ENCODE measurements at places on chromosomes 7 and 10.

DNA sequence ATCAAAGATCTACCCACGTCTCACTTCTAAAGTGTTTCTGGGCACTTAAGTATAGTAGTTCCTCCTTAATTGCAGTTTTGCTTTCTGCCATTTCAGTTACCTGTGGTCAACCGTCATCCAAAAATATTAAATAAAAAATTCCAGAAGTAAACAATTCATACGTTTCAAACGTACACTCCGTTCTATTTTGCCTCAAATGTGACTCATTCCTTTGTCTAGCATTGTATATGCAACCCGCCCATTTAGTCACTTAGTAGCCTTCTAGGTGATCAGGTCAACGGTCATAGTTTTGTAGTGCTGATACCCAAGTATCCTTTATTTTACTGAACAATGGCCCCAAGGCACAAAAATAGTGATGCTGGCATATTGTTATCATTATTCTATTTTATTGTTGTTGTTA, 33.8 kb downstream of the HGF start:
- no peak for DNase-seq

DNA sequence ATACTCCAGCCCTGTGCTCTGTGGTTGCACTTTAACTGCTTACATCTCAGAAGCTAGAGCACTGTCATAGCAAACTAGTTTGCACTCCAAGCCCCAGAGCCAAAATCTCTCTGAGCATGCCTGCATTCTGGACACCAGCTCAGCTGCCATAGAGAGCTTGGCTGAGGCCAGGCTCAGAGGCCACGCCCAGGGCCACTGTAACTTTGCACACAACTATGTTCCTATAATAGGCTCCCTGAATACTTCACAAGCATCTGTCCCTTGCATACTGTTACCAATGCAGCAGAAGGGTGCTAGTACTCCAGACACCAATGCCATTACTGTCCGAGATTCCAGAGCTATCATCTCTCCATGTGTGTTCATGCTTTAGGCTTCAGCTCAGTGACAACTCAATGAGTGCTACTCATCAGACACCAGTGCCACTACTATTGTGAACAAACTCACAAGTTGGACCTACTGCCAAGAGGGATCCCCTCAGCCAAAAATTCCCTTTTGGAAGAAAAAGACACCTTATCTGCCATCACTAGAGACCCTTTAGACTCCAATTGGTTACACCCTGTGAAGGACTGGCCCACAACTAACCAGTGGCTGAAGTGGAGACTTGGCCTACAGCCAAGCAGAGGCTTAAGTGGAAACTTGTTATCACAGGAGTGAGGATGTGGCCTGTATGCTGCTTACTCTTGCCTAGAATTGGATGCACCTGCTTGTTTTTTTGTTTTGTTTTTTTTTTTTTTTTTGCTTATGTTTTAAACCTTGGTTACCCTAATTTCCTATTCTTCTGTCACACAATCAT, 211.6 kb upstream of the MAGI2 start:
- DNase-seq = no peak

GRCh38 chr10:36531621-36532020, 593.8 kb upstream of the ANKRD30A start:
- no peak for DNase-seq

DNA sequence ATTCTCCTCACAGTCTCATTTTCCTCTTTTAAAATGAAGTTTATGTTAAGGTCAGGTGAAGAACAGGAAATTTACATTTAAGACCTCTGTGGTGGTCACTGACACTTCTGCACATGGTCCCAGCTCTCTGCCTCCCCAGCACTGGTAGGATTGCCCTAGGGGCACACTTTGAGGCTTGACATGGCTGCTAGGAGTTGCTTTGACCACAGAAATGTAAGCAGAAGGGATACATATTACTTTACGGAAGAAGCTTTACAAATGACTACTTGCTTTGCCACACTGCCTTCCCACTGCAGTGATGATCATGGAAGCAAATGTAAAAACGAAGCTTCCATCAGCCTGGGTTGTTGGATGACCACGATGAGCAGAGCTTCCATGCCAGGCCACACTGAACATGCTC, 53.1 kb upstream of the RSU1 start:
- DNase-seq = no peak

GRCh38 chr7:47681249-47681810, 99.4 kb upstream of the TNS3 start:
- DNase-seq = no peak

- DNase-seq = no peak
Observed at GRCh38 chr10:11856678-11857077, 33.5 kb downstream of the PROSER2 start.

DNA sequence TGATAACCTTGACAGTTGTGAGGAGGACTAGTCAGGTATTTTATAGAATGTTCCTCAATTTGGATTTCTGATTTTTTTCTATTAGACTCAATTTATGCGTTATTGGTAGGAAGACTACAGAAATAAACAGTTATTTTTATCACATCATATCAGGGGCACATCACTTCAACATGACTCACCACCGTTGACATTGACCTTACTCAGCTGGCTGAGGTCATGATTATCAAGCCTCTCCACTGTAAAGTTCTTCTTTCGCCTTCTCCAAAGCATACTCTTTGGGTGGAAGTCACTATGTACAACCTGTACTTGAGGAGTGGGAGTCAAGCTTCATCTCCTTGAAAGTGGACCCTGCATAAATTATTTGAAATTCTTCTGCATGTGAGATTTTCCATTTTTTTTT, 194.3 kb upstream of the IGFBP3 start:
- no peak for DNase-seq

- no peak for DNase-seq
Observed at GRCh38 chr10:11610166-11610825, 1.2 kb downstream of the USP6NL start.

DNA sequence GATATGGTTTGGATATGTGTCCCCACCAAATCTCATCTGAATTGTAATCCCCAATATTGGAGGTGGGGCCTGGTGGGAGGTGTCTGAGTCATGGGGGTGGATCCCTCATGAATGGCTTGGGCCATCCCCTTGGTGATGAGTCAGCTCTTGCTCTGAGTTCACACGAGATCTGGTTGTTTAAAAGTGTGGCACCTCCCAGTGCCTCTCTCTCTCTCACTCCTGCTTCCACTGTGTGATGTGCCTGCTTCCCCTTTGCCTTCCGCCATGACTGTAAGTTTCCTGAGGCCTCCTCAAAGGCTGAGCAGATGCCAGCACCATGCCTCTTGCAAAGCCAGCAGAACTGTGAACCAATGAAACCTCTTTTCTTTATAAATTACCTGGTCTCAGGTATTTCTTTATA, 4.8 kb upstream of the GCK start:
- peak; percentile 41 for DNase-seq

DNA sequence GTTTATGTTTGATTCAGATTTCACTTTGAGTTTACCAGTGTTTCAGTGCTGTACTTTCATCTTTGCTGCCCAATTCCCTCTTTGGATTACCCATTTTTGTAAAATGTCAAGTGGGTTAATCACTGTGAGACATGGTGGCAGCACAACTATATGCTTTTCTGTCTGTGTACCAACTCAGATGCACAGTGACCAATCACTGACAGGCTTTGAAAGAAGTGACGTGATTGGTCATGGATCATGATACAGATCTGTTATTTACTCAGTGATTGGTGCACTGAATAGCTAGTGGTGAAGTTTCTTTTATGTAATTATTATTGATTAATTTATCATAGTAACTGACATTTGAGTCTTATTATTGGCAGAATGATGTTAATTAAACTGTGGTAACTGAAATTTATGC, 126.9 kb downstream of the SDK1 start:
- no peak for DNase-seq

- peak; percentile 28 for DNase-seq
Observed at GRCh38 chr10:114304571-114305421, 65.7 kb downstream of the VWA2 start.

- DNase-seq = peak; percentile 16
Observed at GRCh38 chr10:11515596-11516430, 95.6 kb downstream of the USP6NL start.

DNA sequence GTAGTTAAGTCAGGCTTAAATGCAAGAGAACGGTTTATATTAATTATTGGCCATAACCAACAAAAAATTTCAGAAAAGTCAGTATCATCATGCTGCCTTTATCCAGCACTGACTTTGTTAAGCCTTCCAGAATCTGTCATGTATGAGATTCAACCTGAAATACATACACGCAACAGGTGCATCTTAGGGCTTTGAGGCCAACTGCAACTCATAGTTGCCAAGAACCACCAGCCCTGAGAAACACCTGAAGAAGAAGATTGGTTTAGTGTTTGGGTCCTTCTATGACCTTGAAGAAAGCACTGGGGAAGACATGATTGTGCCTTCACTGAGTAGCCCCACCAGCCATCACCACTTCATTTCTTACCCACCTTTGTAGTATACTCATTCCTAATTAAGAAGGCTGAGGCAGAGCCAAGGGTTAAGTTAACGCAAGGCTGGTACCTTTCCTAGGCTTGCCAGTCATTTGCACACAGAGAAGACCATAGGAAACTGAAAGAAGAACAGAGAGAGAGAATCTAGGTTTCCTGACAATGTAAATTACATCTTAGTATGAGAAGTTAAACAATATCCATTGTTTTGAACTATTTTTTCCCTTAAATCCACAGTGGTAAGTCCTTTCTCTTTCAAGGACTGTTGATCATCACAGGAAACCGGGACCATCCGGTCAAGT, 200.1 kb upstream of the PRKCQ start:
- no peak for DNase-seq

DNA sequence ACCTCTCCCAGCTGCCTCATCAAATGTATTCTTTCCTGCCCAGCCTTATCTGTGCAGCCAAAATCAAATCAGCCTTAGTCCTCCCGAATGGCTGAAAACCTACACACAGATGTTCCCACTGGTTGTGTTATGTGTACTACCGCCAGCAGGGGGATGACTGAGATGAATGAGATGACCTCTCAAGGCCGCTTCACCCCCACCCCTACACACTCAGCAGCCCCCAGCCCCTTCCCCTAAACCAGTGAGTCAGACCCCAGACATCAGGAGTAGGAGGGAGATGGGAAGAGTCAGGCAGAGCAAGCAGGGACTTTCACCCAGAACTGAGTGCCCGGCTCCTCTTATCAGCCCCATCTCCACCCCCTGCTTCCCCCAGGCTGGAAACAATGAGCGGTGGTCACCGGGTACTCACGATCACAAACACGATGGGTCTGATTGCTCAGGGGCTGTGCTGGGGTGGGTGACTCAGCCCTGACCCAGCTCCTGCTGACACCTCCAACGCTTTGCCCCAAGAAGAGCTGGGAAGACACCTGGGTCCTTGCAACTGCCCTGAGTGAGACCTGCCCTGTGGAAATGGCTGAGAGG, 6.5 kb upstream of the C10orf105 start:
- peak; percentile 81 for DNase-seq

- DNase-seq = no peak
Observed at GRCh38 chr10:62388328-62388727, 14.2 kb downstream of the ZNF365 start.

DNA sequence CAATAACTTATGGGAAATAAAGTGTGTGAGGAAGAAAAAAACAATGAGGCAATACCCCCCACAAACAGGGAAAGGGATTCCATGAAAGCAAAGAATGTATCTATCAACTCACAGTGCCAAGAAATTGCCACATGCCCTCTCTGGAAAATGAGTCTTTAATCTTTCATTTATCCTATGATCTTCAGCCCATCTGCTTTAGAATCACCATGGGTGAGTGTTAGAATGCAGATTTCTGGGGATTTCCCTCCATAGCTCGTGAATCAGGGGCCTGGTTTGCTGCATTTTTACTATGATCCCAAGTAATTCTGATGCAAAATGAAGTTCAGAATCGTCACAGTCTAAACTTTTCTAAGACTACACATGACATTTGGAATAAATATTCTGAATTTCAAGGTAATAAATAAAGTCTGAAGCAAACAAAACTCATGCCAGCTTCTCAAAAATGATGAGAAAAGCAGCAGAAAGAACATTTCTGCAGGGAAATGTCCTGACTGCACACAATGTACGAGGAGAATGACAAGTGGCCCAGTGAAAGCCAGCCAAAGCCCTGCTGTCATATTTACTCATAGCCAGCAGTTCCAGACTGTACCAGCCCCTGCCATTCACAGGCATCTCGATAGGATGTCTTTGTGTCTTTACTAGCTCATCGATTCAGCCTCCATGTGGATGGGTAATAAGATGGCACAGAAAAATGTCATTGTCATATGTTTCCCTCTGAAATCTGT, 167.1 kb downstream of the ELMO1 start:
- DNase-seq = no peak

DNA sequence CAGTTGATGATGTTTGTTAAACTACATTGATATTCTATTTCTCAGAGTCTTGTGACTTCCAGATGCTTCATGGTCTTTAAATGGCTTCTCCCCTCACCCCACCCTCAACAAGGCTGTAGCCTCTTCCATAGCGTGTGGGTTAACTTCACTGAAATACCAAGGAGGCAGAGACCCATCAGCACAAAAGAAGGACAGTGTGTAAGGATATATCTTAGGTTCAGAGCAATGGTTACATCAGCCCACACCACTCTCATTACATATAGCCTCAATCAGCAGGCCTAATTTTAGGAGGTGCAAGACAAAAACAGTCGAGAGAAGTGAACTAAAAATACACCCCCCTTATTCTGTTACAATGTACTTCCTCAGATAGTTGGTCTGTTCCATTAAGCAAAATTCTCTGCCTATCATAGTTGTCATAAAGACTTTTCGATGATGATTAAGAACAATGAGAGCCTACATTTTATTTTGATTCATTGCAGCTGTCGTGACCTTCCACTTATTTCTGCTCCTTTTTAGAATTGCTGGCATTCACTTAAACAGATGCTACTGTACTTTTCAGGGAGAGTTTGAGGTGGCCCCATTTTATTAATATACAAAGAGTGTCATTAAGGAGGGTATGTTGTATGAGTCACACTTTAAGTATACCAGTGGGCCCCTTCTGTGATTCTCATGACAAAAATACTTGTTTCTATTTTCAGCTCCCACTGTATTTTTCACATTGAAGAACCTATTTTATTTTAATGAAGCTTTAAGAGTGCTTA, 52.1 kb downstream of the WIPF3 start:
- no peak for DNase-seq

DNA sequence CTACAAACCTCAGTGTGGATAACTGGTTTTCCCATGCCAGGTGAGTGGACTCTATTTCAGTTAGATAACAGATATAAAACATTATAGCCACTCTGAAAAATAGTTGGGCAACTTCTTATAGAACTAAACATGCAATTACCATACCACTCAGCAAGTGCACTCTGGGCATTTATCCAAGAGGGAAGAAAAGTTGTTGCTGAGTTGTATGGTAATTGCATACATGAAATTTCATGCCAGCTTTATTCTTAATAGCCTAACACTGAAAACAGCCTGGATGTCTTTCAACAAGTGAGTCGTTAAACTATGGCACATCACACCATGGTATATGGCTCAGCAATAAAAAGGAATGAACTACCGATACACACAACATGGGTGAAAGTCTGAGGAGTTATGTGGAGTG, 10.6 kb upstream of the UPP1 start:
- no peak for DNase-seq

DNA sequence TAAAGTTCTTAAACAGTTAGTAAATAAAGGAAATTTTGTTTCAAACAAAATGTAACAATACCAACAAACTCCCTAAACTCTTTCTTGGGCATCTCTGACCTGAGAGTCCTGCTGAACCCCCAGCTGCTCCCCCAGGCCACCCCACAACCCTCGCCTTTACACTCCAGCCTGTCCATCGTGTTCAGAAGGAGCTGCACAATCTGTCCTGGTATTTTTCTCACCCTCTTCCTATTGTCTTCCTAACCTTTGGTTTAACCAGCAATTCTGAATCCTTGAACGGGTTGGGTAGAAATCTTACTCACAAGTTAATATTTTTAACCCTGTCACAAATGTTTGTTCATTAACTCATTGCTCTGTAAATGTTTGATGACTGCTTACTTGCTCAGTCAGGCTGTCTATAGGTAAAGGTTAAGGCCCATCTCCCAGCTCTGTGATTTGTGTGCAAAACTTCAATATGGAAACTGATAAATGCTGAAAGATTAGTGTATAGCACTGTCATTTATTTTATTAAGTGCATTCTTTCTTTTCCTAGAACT, 16.8 kb downstream of the SFRP4 start:
- no peak for DNase-seq
